ENCODE measurements at places on chromosomes 2 and 18. TPM values are rescaled to one million over a fixed set of nuclear protein-coding genes. Genes with fewer than 3 reads are reported as not detected.

Gene ANKRD30B
- not detected for polyA plus RNA-seq

Gene CYP20A1
- polyA plus RNA-seq = 20.8 TPM

Gene SLC9A4
- polyA plus RNA-seq = not detected

DNA sequence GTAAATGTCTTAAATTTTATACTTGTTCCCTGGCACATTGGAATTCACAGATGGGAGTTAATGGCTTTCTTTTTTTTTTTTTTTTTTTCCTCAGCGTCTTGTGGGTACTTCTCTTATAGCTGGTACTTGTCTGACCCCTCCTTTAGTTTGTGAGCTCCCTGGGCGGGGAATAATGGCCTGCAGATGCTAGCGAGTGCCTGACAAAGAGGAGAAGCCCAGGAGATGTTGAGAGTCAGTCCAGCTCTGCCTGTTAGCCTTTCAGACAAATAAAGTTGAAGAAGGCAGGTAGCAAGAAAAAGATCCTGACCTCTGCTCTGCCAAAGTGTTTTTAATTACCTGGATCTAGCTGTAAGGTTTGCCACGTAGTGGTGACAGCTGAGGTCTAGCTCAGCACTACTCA lies 6.6 kb downstream of the BCL2L11 start:
- no peaks in the 10 kb centered on the region for H3K27me3 ChIP-seq
- DNase-seq = no peak
- peaks cover 4% of the 10 kb centered on the region for H3K36me3 ChIP-seq
- H3K27ac ChIP-seq = no peak overlapping the region
